ENCODE measurements at places on chromosomes 3 and 15.

DNA sequence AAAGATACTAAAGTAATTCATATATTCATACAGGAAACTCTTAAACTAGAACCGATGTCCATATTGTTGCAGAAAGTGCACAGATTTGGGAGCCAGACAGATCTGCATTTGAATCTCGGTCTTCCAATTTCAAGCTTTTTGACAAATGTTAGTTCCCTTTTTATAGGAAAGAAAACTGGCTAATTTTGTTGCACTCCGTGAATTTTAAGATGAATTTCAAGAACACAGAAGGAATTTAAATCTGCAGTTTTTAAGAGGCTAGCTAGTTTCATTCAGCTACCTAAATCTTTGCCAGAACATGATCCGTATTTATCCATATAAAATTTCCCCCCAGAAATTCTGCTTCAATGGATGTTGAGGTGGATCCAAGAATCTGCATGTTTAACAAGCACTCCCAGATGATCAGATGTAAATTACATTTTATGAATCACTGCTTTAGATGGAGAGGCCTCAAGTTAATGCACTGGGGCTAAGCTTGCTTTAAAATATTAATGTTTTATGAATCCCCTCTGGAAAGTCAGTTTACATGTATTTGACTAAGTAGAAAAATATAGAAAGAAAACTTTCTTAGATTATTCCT lies 1296.3 kb upstream of the CADM2 start:
- no peak for DNase-seq
- no peaks in the 10 kb centered on the region for H3K4me1 ChIP-seq
- no peak overlapping the region for H3K27ac ChIP-seq
- H3K4me3 ChIP-seq: no peak overlapping the region

GRCh38 chr3:14201940-14202684 lies 23.5 kb downstream of the LSM3 start:
- no peaks in the 10 kb centered on the region for H3K27me3 ChIP-seq
- no peak overlapping the region for H3K4me3 ChIP-seq
- DNase-seq: no peak
- H3K4me1 ChIP-seq: peaks cover 3% of the 10 kb centered on the region
- no peak overlapping the region for H3K27ac ChIP-seq
- peaks cover 19% of the 10 kb centered on the region for H3K36me3 ChIP-seq

GRCh38 chr15:92118162-92118935 lies 264.8 kb downstream of the SLCO3A1 start:
- H3K27ac ChIP-seq: no peak overlapping the region
- no peaks in the 10 kb centered on the region for H3K27me3 ChIP-seq
- H3K4me3 ChIP-seq: no peak overlapping the region
- H3K36me3 ChIP-seq: peaks cover 19% of the 10 kb centered on the region
- H3K4me1 ChIP-seq: peaks cover 2% of the 10 kb centered on the region
- DNase-seq: no peak

GRCh38 chr3:51935886-51936755 lies 5.6 kb downstream of the RRP9 start:
- H3K4me3 ChIP-seq: no peak overlapping the region
- H3K4me1 ChIP-seq: peaks cover 13% of the 10 kb centered on the region
- no peak for DNase-seq

DNA sequence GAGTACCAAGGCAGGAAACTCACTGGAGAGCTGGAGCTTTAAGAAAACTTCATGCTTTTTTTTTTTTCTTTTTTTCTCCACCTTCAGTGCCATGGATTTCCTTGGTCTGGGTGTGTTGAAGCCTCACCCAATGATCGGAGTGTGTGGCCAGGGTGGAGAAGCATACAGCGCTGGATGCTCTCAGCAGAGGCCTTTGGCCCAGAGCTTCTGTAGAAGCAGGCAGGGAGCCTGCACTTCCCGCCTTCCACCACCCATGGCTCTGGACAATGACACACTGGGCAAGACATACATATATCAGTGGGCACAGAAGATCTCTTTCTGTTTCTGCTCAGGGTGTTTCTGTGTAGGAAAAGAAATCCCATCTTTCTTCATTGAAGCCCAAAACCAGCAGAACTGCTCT lies 55.8 kb upstream of the ACAD9 start:
- no peaks in the 10 kb centered on the region for H3K4me1 ChIP-seq
- no peak overlapping the region for H3K4me3 ChIP-seq
- H3K27ac ChIP-seq: no peak overlapping the region
- peaks cover 14% of the 10 kb centered on the region for H3K36me3 ChIP-seq
- H3K27me3 ChIP-seq: no peaks in the 10 kb centered on the region

DNA sequence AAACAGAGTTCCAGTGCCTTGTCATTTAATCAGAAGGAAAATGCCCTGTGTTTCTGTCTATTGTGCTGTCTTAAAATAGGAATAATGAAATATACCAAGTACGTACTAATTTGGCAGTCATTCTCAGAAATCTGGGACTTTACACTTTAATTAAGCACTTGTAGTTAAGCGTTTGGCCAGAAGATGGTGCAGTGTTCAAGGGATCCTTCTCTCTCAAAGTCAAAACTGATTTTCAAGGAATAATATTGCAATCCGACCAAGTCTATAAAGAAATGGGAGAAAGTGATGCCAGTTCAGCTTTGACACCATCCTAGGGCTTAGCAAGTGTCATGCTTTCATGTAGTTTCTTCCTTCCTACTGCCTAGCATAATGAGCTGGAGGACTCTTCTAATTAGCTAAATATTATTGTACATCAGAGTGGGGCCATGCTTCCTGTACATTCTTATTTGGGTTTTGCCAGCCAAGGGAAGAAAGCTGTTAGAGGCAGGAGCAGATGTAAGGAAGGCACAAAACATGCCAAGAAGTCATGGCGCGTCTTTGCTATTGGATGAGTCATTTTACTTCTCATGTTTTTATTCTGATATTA lies 64.8 kb downstream of the SAMMSON start:
- H3K4me1 ChIP-seq: no peaks in the 10 kb centered on the region
- H3K27me3 ChIP-seq: no peaks in the 10 kb centered on the region
- H3K4me3 ChIP-seq: no peak overlapping the region
- no peak overlapping the region for H3K27ac ChIP-seq
- H3K36me3 ChIP-seq: no peaks in the 10 kb centered on the region
- DNase-seq: no peak

DNA sequence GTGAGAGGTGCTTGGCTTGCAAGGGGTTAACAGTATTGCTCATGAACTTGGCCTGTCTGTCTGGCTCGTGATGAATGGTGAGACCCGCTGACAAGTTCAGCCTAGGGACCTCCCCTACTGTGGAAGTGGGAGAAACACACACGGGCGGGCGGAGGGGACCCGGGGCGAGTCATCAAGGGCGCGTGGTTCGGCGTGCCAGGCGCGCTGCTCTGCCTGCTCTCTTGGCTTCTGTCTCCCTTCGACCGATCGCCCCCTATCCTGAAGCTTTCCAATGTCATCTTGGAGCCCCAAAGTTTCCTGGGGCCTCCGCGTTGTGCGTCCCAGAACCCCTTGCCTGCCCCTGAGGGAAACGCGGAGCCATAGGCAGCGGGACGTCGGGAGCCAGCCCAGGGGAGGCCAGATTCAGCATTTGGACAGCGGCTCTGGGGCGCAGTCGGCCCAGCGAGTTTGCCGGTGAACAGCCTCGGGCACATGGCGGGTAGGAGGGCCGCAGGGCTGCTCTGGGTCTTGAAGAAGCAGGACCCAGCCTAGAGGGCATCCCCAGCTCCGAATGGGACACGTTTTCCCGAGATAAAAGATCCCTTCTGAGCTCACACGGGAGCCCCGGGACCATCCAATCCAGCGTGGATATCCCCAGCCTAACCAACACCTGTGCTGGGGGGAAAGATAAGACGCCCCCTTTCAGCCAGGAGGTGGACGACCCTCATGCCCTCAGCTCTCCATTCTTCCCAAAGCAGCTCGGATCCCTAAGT lies 27.0 kb upstream of the POLG start:
- peaks cover 1% of the 10 kb centered on the region for H3K4me1 ChIP-seq
- H3K27ac ChIP-seq: no peak overlapping the region
- peaks cover 90% of the 10 kb centered on the region for H3K27me3 ChIP-seq
- no peaks in the 10 kb centered on the region for H3K36me3 ChIP-seq

DNA sequence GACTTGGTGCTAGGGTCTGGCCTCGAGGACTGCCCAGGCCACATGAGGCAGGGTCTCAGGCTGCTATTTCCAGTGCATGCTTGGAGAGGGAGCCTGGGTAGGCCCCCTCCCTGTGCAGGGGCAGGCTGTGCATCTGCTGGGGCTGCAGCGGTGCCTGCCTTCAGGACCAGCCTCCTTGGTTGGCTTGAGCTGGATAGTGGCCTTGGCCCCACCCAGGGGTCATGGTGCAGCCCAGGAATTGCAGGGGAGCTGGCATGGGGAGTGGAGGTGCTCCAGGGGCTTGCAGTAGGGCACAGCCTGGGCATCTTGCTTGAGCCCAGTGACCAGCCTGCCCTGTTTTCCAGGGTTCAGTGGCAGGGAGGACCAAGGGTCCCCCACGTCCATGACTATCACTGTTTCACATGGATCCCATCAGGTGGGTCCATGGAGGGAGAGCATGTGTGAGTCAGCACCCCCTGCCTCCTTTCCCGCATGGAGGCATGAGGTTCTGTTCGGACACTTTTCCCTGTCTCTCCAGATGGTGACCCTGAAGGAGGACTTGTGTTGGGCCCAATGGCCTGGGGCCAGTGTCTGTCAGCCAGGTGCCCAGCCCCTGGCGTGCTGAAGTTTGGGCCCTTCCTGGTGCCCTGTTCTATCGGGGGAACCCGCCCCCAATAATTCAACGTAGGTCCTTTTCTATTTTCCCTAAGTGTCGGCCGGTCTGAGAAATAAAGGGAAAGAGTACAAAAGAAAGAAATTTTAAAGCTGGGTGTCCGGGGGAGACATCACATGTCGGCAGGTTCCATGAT lies 218.6 kb downstream of the SNRPN start:
- H3K27me3 ChIP-seq: no peaks in the 10 kb centered on the region
- no peak overlapping the region for H3K4me3 ChIP-seq
- no peaks in the 10 kb centered on the region for H3K36me3 ChIP-seq
- no peaks in the 10 kb centered on the region for H3K4me1 ChIP-seq

DNA sequence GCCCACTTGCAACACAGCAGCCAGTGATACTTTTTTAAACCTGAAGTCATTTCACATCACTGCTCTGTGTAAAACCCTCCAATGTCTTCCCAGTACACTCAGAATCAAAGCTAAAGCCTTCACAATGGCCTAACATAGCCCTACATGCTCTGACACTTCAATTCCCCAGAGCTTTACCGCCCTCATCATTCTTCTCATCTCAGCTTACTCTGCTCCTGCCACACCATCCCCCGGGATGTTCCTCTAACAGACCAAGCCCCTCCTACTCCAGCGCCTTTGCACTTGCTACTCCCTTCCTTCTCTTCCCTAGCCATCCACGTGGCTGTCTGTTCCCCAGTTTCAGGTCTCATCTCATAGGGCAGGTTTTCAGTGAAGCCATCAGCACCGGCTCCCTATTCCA lies 194.0 kb downstream of the SSR3 start:
- no peaks in the 10 kb centered on the region for H3K36me3 ChIP-seq
- H3K4me1 ChIP-seq: no peaks in the 10 kb centered on the region
- DNase-seq: no peak
- H3K27me3 ChIP-seq: peaks cover 23% of the 10 kb centered on the region

DNA sequence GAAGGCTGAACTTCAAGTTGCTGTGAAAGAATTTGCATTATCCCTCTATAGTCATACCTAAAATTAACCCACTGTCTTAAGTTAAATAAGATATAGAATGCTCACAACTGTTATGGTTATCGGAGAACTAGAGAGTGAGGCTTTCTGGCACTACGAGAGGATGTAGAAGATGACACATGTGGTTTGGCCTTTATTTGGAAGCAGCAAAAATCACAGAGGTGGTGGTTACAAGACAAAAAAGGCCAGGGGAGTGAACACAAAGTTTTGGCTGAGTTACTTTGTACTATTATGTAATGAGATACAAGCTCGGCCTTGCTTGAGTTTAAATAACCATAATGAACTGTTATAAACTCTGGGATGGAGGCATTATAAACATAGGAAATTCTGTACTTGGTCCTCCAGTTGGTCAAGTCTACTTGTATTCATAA lies 78.3 kb upstream of the ICE2 start:
- H3K36me3 ChIP-seq: peaks cover 35% of the 10 kb centered on the region
- peaks cover 26% of the 10 kb centered on the region for H3K4me1 ChIP-seq
- H3K27ac ChIP-seq: peak overlapping the region; percentile 28
- no peak overlapping the region for H3K4me3 ChIP-seq
- no peaks in the 10 kb centered on the region for H3K27me3 ChIP-seq

GRCh38 chr15:72306211-72306785 lies 13.7 kb downstream of the CELF6 start:
- H3K27me3 ChIP-seq: no peaks in the 10 kb centered on the region
- no peaks in the 10 kb centered on the region for H3K36me3 ChIP-seq
- peak; percentile 10 for DNase-seq
- no peak overlapping the region for H3K27ac ChIP-seq
- H3K4me3 ChIP-seq: no peak overlapping the region

GRCh38 chr15:91928675-91929074 lies 75.2 kb downstream of the SLCO3A1 start:
- no peaks in the 10 kb centered on the region for H3K27me3 ChIP-seq
- no peak for DNase-seq
- peaks cover 4% of the 10 kb centered on the region for H3K36me3 ChIP-seq
- no peak overlapping the region for H3K4me3 ChIP-seq
- peaks cover 26% of the 10 kb centered on the region for H3K4me1 ChIP-seq
- no peak overlapping the region for H3K27ac ChIP-seq

GRCh38 chr3:179037351-179037750 lies 34.3 kb downstream of the ZMAT3 start:
- H3K36me3 ChIP-seq: peaks cover 27% of the 10 kb centered on the region
- peak; percentile 68 for DNase-seq
- no peaks in the 10 kb centered on the region for H3K27me3 ChIP-seq
- peak overlapping the region; percentile 79 for H3K27ac ChIP-seq
- peaks cover 18% of the 10 kb centered on the region for H3K4me1 ChIP-seq

GRCh38 chr3:56931836-56932235 lies 128.6 kb upstream of the SPATA12 start:
- no peak overlapping the region for H3K27ac ChIP-seq
- H3K36me3 ChIP-seq: peaks cover 7% of the 10 kb centered on the region
- H3K27me3 ChIP-seq: no peaks in the 10 kb centered on the region
- no peak overlapping the region for H3K4me3 ChIP-seq
- peaks cover 30% of the 10 kb centered on the region for H3K4me1 ChIP-seq

- H3K27ac ChIP-seq: no peak overlapping the region
- DNase-seq: no peak
- H3K36me3 ChIP-seq: no peaks in the 10 kb centered on the region
- H3K27me3 ChIP-seq: peaks cover 5% of the 10 kb centered on the region
These were observed 70.6 kb upstream of the STT3B start for GRCh38 chr3:31462050-31462569.

DNA sequence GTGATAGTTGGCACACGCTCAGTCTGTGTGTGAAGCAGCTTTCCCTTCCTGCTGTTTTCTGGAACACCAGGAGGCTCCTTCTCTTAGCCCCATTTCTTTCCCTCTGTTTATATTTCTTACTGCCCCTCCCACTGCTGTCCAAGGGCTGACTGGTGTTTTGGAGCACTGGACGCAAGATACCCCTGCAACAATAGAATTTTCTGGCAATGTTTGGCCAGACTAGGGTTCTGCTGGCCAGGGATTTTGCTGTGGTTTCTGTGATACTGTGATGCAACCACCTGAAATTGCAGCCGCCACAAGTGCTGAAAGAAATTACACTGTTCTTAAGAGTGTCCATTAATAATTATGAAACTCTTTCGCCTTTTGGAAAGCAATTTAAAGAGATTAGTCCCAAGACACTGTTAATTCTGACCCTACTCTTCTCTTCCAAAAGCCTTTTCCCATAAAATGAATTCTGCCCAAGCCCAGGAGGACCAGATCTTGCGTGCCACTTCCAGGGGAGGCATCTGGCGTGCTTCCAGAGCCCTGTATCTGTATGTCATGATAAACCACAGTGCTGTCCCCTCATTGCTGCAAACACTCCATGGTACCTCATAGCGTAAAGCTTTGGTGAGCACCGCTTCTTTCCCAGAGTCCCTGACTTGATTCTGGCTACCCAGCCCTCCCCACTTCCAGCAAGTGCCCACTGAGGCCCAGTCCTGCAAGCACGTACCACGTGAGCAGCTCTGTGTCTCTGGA lies 159.4 kb upstream of the CHRM5 start:
- H3K36me3 ChIP-seq: no peaks in the 10 kb centered on the region
- no peak for DNase-seq
- H3K4me1 ChIP-seq: no peaks in the 10 kb centered on the region
- no peak overlapping the region for H3K27ac ChIP-seq
- H3K27me3 ChIP-seq: no peaks in the 10 kb centered on the region

Measured in T-helper 2 cell treated with Interferon-gamma antibody and Interleukin-4, amounts not matched to agents 5 μg/mL and 100 μg/mL, for 36 hours (primary cell).